Fibroblast of lung (primary cell): ENCODE measurements at places on chromosomes 6 and 20. TPM values are rescaled to one million over a fixed set of nuclear protein-coding genes. Genes with fewer than 3 reads are reported as not detected.

The FOXS1 gene
- under 0.01 TPM in 1 of 2 replicates, not detected in the other for total RNA-seq

The MAPK13 gene
- total RNA-seq: 5.4 and 7.6 TPM in 2 replicates

- no peaks in the 10 kb centered on the region for H3K36me3 ChIP-seq
- H3K4me1 ChIP-seq: peaks cover 45% of the 10 kb centered on the region
- H3K27ac ChIP-seq: peak overlapping the region; percentile 99
- H3K27me3 ChIP-seq: no peaks in the 10 kb centered on the region
These were observed 37.6 kb downstream of the ZMYND8 start for GRCh38 chr20:47318586-47319516.

The OR2J3 gene
- not detected in 2 replicates for total RNA-seq

The NUS1 gene
- 11.6 and 15.4 TPM in 2 replicates for total RNA-seq

The CLPSL2 gene
- not detected in 2 replicates for total RNA-seq

DNA sequence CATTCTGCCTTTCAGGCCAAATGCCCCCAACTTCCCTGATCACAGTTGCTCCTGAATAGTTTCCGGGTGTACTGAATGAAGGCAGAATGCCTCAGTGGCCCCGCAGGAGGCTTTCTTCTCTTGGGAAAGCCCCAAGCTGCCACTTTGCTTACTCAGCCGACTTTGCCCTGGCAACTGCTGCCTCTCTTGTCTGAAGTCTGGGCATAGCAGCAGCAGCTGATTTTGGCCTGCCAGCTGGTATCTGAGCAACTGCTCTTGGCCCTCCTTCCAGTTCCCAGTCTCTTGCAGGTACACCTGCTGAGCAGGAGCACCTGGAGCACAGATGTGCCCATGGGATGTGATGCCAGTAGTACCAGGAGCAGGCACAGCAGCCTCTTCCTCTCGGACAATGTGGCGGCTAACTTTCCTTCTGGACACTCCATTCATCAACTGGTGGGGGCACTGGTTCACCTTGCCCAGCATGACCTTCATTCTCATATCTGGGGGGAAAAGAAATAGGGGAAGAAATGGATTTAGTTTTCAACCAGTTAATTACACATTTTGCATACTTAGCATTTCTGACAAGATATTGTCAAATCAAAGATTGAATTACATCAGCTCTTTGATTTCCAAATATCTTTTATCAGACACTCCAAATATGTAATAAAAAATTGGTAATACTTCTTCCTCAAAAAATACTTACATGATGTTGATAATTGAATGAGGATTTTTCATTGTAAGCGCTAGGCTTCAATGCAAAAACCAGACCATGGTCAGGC is 468.2 kb downstream of the PKHD1 start:
- no peak overlapping the region for H3K4me3 ChIP-seq
- DNase-seq: no peak
- H3K4me1 ChIP-seq: no peaks in the 10 kb centered on the region
- H3K27ac ChIP-seq: no peak overlapping the region
- H3K36me3 ChIP-seq: no peaks in the 10 kb centered on the region
- no peaks in the 10 kb centered on the region for H3K27me3 ChIP-seq

DNA sequence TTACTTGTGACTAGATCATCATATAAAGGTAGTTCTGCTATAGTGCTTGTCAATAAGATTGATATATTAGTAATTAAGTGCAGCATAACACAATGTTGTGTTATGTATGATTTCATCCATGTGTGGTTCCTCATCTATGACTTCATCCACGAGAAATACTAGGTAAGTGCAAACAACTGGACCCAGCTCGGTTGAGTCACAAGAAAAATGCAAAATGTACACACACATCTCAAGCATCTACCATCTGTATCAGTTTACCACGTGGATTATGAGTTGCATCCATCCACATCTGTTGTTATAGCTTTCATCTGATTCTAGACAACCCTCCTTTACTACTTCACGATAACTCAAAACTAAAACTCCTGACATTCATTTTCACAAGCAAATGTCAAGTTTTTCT is 517.0 kb upstream of the CITED2 start:
- no peak overlapping the region for H3K4me3 ChIP-seq
- peaks cover 5% of the 10 kb centered on the region for H3K4me1 ChIP-seq
- H3K27ac ChIP-seq: no peak overlapping the region
- no peaks in the 10 kb centered on the region for H3K27me3 ChIP-seq
- H3K36me3 ChIP-seq: no peaks in the 10 kb centered on the region
- DNase-seq: no peak

GRCh38 chr20:23910210-23910609 is 30.7 kb upstream of the CST5 start:
- no peaks in the 10 kb centered on the region for H3K4me1 ChIP-seq
- DNase-seq: no peak
- no peaks in the 10 kb centered on the region for H3K27me3 ChIP-seq

The SCRT2 gene
- not detected in 2 replicates for total RNA-seq

DNA sequence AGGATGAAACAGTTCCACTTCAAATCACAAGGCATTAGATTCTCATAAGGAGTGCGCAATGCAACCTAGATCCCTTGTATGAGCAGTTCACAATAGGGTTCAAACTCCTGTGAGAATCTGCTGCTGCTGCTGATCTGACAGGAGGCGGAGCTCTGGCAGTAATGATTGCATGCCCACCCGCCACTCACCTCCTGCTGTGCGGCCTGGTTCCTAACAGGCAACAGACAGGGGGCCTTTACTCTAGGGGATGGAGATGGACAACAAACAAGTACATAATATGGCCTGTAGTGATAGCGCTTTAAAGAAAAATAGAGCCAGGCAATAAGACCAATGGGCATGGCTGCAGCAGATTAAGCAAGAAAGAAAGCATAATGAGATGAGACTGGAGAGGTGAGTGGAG is 2.7 kb upstream of the TBC1D22B start:
- H3K4me1 ChIP-seq: peaks cover 5% of the 10 kb centered on the region
- DNase-seq: no peak
- no peaks in the 10 kb centered on the region for H3K36me3 ChIP-seq

DNA sequence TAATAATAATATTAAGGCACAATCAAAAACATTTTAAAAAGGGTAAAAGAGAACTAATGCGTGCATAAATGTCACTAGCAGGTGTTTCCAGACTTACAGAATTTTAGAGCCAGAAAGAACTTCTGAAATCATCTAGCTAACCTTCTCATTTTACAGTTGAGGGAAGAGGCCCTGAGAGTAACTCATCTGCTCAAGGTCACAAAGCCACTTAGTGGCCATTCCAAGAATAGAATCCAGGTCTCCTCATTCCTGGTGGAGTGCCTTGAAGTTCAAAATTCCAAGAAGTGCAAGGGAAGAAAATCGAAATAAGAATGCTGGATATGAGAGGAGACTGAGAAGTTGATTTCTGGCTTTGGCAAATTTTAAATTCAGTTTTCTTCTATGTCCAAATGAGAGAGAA is 3.2 kb upstream of the KIAA0408 start:
- H3K36me3 ChIP-seq: no peaks in the 10 kb centered on the region
- H3K4me1 ChIP-seq: peaks cover 17% of the 10 kb centered on the region

DNA sequence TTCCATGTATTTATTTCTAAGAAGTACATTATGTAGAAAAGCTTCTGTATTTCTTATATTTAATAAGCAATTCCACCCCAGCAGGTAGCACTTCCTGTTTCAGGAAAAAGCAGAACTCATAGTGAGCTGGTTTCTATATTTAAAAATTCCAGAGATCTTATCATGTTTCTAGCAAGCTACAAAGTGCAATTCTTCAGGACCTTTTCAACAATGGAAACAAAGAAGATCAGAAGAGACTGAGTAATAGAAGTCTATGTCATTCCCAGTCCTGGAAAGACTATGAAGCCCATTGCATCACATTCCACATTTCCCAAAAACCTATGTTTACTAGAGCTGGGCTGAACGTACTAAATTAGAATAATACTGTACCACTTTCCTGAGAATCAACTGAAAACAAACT is 302.6 kb upstream of the NRSN1 start:
- DNase-seq: no peak
- H3K4me1 ChIP-seq: no peaks in the 10 kb centered on the region
- no peaks in the 10 kb centered on the region for H3K27me3 ChIP-seq
- H3K27ac ChIP-seq: no peak overlapping the region
- H3K4me3 ChIP-seq: no peak overlapping the region

DNA sequence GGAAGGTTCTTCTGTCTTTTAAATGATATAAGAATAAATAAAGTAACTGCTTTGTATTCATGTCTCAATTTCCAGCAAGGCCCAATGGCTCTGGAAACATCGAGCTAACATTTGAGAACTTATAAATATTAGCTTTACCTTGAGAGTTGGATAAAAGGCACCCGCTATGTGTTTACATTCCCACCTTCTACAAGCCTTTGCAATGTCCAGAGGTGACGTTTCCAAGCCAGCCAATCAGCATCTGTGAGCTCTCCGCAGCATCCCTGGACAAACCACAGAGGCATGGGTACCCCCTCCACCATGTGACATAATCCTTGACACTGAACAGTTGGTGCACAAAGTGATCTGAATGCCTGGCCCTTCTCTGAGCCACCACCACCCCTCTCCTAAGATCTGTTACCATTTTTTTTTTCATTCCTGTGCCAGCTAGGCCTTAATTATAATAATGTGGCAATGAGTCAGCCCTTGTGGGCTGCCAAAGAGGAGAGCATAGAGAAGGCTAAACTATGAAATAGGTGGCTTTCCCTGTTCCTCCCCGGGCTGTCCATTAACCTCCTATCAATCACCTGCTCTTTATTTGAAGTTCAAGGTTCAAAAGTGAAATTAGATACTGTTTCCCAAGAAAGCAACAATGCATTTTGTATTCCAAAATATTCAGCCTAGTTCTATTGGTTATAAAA is 4.1 kb downstream of the CBLN4 start:
- no peak overlapping the region for H3K4me3 ChIP-seq
- no peaks in the 10 kb centered on the region for H3K4me1 ChIP-seq
- H3K27me3 ChIP-seq: no peaks in the 10 kb centered on the region
- no peak overlapping the region for H3K27ac ChIP-seq
- H3K36me3 ChIP-seq: no peaks in the 10 kb centered on the region

GRCh38 chr6:18533793-18534192 is 146.6 kb downstream of the RNF144B start:
- no peak overlapping the region for H3K4me3 ChIP-seq
- peaks cover 3% of the 10 kb centered on the region for H3K27me3 ChIP-seq
- no peaks in the 10 kb centered on the region for H3K36me3 ChIP-seq
- no peak for DNase-seq
- no peaks in the 10 kb centered on the region for H3K4me1 ChIP-seq

DNA sequence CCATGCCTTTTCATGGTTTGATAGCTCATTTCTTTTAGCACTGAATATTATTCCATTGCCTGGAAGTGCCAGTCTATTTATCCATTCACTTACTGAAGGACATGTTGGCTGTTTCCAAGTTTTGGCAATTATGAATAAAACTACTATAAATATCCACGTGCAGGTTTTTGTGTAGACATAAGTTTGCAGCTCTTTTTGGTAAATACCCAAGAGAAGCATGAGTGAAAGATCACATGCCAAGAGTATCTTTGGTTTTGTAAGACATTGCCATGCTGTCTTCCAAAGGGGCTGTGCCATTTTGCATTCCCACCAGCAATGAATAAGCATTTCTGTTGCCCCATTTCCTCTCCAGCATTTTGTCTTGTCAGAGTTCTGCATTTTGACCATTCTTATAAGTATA is 120.9 kb downstream of the MANEA start:
- no peaks in the 10 kb centered on the region for H3K4me1 ChIP-seq
- DNase-seq: no peak
- no peaks in the 10 kb centered on the region for H3K27me3 ChIP-seq
- no peak overlapping the region for H3K27ac ChIP-seq
- no peaks in the 10 kb centered on the region for H3K36me3 ChIP-seq
- H3K4me3 ChIP-seq: no peak overlapping the region

- no peaks in the 10 kb centered on the region for H3K36me3 ChIP-seq
- no peaks in the 10 kb centered on the region for H3K4me1 ChIP-seq
- H3K4me3 ChIP-seq: no peak overlapping the region
- DNase-seq: no peak
- no peak overlapping the region for H3K27ac ChIP-seq
- H3K27me3 ChIP-seq: no peaks in the 10 kb centered on the region
These were observed 845.4 kb downstream of the HACE1 start for GRCh38 chr6:104014163-104014959.

The ACTL10 gene
- 1.8 and 2.0 TPM in 2 replicates for total RNA-seq

GRCh38 chr6:90082847-90083246 is 188.6 kb downstream of the GJA10 start:
- H3K36me3 ChIP-seq: no peaks in the 10 kb centered on the region
- H3K27ac ChIP-seq: no peak overlapping the region
- no peaks in the 10 kb centered on the region for H3K27me3 ChIP-seq
- no peak overlapping the region for H3K4me3 ChIP-seq
- DNase-seq: no peak

DNA sequence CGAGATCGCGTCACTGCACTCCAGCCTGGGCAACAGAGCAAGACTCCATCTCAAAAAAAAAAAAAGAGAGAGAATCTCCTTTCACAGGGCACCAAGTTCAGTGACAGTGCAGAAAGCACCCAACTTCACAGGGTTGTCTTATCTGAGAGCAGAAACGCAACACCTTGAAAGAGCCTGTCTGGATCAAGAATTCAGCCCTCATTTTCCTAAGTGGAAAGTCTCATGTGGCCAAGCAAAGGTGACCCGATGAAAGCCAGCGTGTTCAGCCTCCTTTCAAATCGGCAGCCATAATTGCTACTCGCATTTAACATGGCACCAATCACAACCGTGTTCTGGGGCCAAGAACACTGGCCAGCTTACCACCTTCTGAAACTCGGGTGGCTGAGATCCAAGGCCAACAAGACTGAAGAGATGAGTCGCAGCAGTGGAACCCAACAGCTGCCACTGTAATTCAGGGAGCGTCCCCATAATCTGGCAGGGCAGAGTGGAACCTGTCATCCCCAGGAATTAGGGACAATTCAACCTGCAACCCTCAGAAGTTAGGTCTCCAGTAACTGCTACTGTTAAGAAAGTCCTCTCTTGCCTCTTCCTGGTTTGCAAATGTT is 536.7 kb upstream of the JARID2 start:
- no peak overlapping the region for H3K27ac ChIP-seq
- H3K4me1 ChIP-seq: peaks cover 23% of the 10 kb centered on the region
- no peak overlapping the region for H3K4me3 ChIP-seq
- H3K27me3 ChIP-seq: no peaks in the 10 kb centered on the region
- peak; percentile 48 for DNase-seq

The MDFI gene
- total RNA-seq: 0.17 and 3.3 TPM in 2 replicates

- H3K4me1 ChIP-seq: no peaks in the 10 kb centered on the region
- H3K36me3 ChIP-seq: no peaks in the 10 kb centered on the region
- H3K4me3 ChIP-seq: no peak overlapping the region
These were observed 400.9 kb downstream of the TAF4 start for GRCh38 chr20:61664556-61665320.

The CALHM4 gene
- total RNA-seq: not detected in 2 replicates

- DNase-seq: no peak
- H3K27me3 ChIP-seq: no peaks in the 10 kb centered on the region
- H3K4me1 ChIP-seq: no peaks in the 10 kb centered on the region
These were observed 57.0 kb downstream of the ADNP start for GRCh38 chr20:50874111-50874757.

The LIME1 gene
- total RNA-seq: 1.5 and 3.5 TPM in 2 replicates

The PDYN gene
- not detected in 2 replicates for total RNA-seq

The KCNK5 gene
- under 0.01 and 0.26 TPM in 2 replicates for total RNA-seq

DNA sequence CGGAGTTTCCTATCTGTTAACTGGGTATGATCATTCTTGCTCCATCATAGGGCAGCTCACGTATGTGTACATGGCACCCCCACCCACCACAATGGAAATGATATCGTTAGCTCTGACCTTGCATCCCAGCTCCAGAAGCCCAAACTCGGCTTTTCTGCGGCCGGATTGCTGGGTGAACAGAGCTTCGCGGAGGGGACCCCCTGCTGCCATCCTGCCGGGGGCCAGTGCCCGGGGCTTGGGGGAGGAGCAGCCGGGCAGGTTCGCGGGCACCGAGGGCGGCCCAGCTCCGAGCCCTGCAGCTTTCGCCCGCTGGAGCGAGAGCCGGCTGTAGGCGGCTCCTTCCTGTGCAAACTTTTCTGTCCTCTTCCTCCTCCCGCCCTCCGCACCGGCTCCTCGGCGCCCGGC is 24.9 kb upstream of the FUCA2 start:
- peak; percentile 45 for DNase-seq
- H3K4me1 ChIP-seq: peaks cover 2% of the 10 kb centered on the region
- no peaks in the 10 kb centered on the region for H3K27me3 ChIP-seq
